Stimulated activated CD4-positive, alpha-beta T cell treated with anti-CD3 and anti-CD28 coated beads, Interleukin-1b, Interleukin-23, amount 100 ng/mL, for 1 hour (primary cell): ENCODE measurements at places on chromosomes 2 and 18.
A peak's percentile ranks its signal among the peaks of the same experiment; 100 is the strongest.

DNA sequence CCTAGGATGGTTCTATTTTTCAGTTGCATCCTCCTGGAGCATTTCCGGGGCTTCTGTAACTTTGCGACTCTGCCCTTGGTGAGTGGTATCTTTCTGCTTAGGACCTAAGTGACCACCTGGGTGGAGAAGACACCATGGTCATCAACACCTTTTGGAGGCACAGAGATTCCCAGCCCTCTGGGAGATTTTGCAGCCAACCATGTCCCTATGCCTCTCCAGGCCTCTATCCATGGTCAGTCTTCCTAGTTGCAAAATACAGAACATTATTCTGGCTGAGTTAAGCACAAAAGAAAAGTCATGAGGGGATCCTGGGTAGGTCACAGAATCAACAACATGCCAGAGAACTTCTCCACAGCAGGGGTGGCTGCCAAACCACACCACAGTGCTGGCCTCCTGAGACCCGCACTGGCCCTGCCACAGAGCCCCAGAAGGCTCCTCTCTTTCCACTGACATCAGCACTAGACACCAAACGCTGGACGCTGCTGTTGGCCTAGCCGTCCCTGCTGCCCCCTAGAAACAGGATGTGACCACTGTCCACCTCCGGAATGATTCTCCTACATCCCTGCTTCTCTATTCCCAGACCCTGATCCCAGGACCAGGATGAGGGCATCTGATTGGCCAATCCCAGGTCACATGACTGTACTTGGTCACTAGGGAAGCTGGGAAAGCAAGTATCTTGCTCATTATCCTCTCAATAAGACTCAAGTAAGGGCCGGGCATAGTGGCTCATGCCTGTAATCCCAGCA is 47.7 kb downstream of the SMAD7 start:
- DNase-seq: no peak

- no peak for DNase-seq
Measured at GRCh38 chr2:9401059-9401547, 22.2 kb downstream of the ITGB1BP1 start.

DNA sequence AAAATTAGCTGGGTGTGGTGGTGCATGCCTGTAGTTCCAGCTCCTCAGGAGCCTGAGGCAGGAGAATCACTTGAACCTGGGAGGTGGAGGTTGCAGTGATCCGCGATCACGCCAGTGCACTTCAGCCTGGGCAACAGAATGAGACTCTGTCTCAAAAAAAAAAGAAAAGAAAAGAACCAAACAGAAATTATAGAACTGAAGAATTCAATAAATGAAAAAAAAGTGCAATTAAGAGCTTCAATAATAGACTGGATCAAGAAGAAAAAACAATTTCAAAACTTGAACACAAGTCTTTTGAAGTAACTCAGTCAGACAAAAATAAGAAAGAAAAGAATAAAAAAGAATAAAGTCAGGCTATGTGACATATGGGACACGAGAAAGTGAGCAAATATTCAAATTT is 175.8 kb upstream of the ZSWIM2 start:
- no peak for DNase-seq

- DNase-seq: no peak
Measured at GRCh38 chr2:234603619-234604018, 106.7 kb upstream of the ARL4C start.

DNA sequence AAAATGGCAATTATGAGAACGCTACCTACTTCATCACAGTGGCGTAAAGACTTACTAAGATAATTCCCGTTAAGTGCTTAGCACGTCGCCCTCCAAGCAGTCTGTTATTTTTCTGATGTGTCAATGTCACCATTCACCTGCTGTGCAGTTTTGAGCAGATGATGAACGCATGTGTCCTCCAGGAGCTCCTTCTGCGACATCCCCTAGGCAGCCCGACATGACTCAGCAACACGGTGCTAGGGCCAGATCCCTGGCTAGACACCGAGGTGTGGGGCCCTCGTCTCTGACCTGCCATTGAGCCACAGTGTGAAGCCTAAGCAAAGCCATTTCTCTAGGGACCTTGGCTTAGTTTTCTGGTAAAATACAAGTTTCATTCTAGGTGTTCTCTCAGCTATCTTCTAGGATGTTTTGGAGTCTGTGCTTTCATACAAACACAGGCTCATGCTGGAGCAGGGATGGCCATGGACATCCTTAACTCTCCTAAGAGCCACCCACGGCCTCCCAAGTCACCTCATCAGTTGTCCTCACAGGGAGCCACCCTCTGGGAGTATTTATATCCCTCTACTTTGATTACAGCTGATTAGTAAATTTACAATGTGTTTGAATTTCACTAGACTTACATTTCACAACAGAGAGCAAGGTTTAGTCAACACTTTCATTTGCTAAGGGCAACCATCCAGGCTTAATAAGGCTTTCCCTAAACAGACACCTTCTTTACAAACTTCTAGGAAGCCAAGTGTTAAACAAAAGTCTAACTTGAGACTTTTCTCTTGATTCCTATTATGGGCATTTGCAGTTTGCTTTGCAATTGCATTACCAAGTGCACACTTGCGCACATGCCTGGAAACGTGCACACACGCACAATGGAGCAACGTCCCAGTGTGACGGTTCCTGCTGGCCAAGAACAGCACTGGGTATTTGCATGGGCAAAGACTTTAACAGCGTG is 376.8 kb upstream of the ID2 start:
- no peak for DNase-seq

GRCh38 chr2:70045932-70046331 is 41.3 kb upstream of the PCBP1 start:
- DNase-seq: no peak

GRCh38 chr2:42133771-42134195 is 35.4 kb upstream of the EML4 start:
- DNase-seq: no peak

GRCh38 chr2:70418514-70418913 is 116.6 kb upstream of the FAM136A start:
- no peak for DNase-seq

- no peak for DNase-seq
Measured at GRCh38 chr2:24824966-24825882, 32.0 kb downstream of the CENPO start.

GRCh38 chr2:54984476-54984875 is 65.8 kb downstream of the RTN4 start:
- no peak for DNase-seq

GRCh38 chr18:51491678-51492372 is 294.3 kb upstream of the MEX3C start:
- DNase-seq: no peak

- peak; percentile 24 for DNase-seq
Measured at GRCh38 chr2:190718652-190719526, 70.0 kb downstream of the NAB1 start.

DNA sequence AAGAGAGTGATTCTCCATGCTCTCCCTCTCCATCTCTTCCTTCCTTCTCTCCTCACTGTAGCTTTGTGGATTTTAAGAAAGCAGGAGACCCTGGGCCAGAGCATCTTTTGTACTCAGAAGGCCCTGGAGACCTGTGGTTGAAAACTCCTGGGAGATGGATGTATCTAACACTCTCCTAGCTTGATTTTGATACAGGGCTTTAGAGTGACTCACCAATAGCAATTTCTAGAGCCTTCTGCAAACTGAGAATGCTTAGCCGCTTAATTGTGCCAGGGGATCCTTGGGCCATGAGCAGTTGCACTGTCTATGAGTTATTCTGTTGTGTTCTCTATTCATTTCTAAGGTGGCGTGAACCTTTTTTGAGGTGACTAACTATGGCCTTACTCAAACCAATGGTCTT is 17.7 kb downstream of the HOXD1 start:
- DNase-seq: no peak

GRCh38 chr18:27922780-27923179 is 254.2 kb downstream of the CDH2 start:
- no peak for DNase-seq

DNA sequence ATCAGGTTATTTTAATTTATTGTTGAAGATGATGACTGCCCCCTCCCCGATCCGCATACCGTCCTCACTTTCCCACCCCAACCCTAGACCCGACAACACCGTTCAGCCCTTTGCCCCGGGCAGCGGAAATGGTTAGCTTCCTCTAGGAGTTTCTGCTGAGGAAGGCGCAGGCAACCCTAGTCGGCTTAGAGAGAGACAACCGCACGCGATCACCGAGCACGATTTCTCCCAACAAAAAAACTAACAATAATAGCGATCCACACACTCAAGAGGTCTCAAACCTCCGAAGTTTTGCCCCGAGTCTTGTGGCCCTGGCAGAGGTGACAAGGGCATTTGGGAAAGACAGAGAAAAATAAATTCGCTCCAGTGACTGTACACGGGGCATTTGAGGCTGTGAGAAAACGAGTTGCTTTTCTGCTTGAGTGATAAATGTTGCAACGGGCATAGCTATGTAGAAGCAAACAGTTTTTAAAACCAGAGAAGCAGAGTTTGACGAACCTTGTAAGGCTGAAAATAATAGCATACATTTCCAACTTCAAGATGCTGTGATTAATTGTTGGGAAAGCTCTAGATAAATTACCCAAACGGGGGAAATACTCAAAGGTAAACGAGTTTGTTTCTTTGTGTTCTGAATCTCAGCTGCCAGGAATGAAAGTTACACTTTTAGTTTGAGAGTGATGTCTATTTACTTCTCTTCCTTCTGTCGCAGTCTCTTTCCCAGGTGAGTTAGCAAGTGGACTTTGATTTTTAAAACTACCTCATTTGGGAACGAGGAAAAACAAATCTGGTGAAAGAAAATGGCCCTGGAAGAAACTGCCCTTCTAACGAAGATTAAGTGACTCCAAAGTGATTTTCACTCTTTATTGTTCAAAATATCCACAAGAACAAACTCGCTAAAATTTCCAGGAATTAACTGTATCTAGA is 11.0 kb upstream of the SIX3 start:
- DNase-seq: no peak

DNA sequence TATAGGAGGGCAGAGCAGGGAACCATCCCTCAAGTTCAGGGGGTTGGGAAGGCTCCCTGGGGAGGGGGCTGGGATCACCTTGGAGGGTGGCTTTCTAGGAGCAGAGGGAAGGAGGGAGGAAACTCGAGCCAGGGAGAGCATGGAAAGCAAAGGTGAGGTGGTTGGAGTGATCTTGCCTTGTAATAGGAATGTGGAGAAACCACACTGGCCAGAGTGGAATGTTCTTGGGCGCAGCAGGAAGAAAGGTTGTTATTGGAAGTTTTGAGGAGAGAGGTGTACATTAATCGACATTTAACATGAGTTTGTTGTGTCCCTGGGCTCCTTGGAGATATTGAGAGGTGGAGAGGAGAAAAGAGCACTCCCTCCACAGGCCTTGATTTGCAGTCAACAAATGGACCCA is 272.2 kb downstream of the PRKCE start:
- no peak for DNase-seq

GRCh38 chr2:187338679-187339121 is 109.4 kb downstream of the CALCRL start:
- DNase-seq: no peak

DNA sequence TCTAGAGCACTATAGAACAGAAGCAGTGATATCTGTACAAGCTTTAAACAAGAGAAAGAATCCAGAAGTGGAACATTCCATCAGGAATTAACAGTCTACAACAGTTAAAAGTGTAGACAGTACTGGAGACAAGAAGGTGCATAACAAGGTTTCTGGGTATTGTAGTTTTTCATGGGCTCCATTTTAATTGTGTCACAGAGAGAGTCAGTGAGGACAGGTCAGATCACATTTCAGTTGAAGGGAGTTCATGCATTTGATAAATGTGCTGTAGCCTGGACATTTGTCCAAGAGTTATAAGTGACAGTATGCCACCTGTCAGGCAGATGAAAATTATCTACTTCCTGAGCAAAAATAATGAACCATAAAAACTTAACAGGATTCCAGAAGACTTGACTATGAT is 328.6 kb downstream of the CNTNAP5 start:
- no peak for DNase-seq

DNA sequence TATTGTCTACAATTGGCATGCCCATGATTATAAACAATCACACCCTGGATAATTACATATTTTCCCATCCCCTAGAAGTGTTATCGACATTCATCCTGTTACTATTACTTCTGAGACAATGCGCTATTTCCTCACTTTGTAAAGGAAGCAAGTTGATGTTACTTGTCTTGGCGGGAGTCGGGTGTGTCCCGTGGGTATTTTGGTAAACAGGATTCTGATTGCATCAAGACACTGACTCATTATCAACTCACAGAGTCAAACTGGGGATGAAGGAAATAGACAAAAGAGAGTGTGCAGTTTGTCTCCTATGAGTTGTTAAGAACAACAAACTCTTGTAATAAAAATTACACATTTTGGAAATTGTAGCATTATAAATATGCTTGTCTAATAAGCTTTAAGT is 142.7 kb downstream of the GALR1 start:
- DNase-seq: no peak

DNA sequence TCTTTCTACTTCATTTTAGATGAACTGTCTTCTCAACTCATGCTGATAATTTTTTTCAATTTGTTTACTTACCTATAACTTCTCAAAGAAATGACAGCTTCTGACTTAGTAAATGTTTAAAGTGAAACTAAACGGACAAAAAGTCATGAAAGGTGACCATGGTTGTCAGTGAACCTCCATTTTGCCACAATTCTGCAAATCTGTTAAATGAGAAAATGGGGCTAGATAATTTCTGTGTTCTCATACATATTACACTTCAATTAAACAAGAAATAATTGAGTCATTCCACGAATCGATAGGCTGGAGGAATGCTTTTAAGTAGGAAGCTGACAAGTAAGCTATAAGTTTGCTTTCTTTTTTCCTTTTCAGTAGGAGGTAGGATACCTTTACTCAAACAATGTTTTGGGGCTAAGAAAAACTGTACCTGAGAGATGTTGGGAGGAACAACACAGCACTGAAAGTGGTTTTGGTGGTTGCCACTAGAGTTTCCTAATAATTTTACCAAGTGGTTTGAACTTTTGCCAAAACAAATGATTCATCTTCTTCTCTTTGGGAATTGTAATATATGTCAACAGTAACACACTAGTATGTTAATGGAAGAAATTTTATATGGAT is 17.1 kb downstream of the DYNAP start:
- DNase-seq: no peak

DNA sequence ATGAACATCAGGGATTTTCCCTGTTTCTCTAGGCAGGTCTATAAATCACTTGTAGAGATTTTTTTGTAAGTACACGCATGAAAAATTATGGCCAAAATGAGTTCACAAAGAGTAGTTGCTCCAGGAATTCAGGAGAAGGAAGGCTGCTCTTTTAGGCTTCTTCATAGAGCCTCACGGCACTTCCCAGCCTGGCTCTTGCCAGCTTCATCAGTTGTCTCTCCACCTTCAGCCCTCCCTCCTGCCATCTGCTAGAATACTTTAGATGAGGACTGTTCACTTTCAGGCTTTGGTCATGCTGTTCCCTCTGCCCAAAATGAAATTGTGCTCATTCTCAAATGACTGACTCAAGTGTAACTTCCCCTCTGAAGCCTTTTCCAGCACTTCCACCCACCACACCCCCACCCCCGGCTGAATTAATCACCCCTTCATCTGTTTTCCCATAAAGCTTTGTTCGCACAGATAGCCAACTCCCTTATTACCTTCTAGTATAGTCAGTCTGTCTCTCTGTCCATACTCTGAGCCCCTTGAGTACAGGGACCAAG is 1.8 kb upstream of the ABCA12 start:
- no peak for DNase-seq
